ENCODE measurements at places on chromosomes 3 and 15.

DNA sequence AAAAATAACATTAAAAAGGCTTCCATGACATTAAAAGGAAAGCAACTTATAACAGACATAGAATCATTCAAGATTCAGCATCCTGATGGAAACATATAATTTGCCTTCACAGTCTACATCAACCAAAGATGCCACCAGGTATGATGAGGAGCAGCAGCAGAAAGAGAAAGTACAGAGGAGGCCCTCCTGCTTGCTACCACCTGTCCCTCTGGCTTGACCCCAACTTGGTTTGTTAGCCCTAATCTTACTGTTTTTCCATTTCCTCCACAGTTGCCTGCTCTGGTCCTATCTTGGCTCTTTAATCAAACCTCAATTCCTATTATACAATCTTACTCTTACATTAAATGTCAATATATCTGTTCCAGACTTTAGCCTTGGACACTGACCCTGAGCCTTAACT, 171.3 kb downstream of the DPH6 start:
- DNase-seq: no peak

DNA sequence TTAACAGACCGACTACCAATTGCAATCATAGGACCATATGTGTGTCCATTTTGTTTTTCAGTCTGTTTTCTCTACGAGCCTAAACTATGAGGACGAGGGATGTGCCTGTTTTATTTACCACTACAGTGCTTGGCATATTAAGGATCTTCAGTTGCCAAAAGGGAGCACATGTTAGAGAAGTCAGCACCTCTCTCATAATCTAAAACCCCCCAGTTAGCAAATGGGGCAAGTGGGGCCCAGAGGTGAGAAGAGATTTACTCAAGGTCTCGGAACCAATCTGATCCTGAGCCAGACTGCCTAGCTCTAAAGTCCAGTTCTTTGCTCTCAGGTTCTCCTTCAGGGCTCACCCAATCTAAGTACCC, 578 bp upstream of the PODXL2 start:
- DNase-seq: no peak

DNA sequence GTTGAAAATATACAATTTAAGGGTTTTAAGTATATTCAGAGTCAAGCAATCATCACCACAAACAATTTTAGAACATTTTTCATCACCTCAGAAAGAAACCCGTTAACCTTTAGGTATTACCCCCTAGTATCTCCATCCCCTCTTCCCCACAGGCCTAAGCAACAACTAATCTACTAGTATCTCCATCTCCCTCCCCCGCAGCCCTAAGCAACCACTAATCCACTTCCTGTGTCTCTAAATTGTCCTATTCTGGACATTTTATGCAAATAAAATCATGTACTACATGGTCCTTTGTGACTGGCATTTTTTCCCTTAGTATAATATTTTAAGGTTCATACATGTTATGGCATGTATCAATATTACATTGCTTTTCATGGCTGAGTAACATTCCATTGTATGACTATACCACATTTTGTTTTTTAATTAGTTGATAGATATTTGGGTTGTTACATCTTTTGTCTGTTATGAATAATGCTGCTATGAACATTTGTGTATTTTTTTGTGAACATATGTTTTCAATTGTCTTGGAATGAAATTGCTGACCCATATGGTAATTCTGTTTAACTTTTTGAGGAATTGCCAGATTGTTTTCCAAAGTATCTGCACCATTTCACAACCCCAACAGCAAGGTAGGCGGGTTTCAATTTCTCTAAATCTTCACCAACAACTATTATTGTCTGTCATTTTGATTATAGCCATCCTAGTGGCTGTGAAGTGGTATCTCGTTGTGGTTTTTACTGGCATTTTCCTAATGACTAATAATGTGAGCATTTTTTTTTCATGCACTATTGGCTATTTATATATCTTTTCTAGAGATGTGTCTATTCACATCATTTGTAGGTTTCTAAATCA, 215.6 kb upstream of the CD96 start:
- no peak for DNase-seq

- DNase-seq: no peak
Observed at GRCh38 chr15:90306560-90306959, 41.1 kb downstream of the NGRN start.

- DNase-seq: no peak
Observed at GRCh38 chr3:114057011-114057347, 442 bp downstream of the QTRT2 start.
